ENCODE measurements at places on chromosomes 1 and 21.

- H3K36me3 ChIP-seq, result no peaks in the 10 kb centered on the region
- H3K4me1 ChIP-seq, result peaks cover 6% of the 10 kb centered on the region
- no peak overlapping the region for H3K27ac ChIP-seq
- no peak for DNase-seq
Measured at GRCh38 chr1:235939480-235939775, 72.7 kb upstream of the LYST start.

GRCh38 chr21:41613533-41613909, 105.6 kb upstream of the TMPRSS2 start:
- no peak overlapping the region for H3K4me3 ChIP-seq
- H3K36me3 ChIP-seq, result no peaks in the 10 kb centered on the region
- no peak overlapping the region for H3K27ac ChIP-seq
- no peaks in the 10 kb centered on the region for H3K4me1 ChIP-seq

DNA sequence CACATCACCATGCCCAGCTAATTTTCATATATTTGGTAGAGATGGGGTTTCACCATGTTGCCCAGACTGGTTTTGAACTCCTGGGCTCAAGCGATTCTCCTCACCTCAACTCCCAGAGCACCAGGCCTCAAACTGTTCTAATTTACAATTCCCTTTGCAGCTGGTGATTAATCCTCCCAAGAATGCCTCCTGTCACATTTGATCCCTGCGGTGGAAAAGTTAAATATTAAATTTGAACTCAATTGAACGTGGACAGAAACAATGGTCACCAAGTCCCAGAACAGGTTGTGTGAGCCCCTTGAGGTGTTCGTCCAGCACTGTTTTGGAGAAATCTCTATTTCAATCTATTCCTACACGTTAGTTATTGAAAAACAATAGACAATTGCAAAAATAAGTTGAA, 2.0 kb upstream of the ANKRD35 start:
- peaks cover 8% of the 10 kb centered on the region for H3K27me3 ChIP-seq
- H3K4me3 ChIP-seq, result no peak overlapping the region
- H3K27ac ChIP-seq, result no peak overlapping the region

GRCh38 chr1:211485480-211485857, 6.5 kb downstream of the RD3 start:
- peaks cover 3% of the 10 kb centered on the region for H3K27me3 ChIP-seq
- H3K36me3 ChIP-seq, result no peaks in the 10 kb centered on the region
- DNase-seq, result no peak
- H3K27ac ChIP-seq, result no peak overlapping the region
- H3K4me3 ChIP-seq, result no peak overlapping the region

DNA sequence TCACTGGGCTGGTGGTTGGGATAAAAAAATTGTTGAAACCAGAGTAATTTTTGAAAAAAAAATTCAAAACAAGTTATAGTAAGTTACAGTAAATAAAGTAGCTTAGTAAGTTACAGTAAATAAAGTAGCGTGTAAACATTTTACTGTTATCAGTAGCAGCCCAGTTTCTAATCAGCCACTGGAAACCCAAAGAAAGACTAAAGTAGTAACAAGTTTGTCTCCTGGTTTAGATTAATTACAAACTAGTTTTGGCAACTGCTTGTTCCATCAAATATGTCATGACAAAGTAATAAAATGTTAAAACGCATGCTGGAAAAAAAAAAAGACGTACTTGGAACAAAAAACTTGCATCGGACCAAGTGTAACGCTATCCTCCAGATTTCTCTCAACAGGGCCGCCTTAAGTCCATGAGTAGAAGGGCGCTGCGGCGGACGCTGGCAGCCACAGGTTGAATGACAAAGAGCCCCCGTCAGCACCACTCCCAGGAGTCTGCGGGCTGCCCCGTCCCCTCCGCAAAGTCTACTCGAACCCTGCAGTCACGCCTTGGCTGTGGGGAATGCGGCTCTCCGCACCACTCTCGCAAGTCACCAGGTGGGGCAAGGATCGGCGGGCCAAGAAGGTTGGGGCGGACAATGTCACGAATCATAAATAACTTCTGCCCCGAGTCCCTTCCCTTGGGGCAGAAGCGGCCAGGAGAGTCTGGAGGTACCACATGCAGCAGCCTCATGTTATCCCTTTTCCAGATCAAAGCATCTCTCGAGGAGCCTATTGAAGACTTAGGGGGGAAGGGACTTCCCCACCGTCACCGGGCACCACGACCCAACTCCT, 837 bp downstream of the SLC16A1 start:
- H3K4me1 ChIP-seq, result peaks cover 15% of the 10 kb centered on the region
- H3K27me3 ChIP-seq, result no peaks in the 10 kb centered on the region
- H3K36me3 ChIP-seq, result no peaks in the 10 kb centered on the region
- peak overlapping the region; percentile 89 for H3K27ac ChIP-seq
- H3K4me3 ChIP-seq, result peak overlapping the region; percentile 95

DNA sequence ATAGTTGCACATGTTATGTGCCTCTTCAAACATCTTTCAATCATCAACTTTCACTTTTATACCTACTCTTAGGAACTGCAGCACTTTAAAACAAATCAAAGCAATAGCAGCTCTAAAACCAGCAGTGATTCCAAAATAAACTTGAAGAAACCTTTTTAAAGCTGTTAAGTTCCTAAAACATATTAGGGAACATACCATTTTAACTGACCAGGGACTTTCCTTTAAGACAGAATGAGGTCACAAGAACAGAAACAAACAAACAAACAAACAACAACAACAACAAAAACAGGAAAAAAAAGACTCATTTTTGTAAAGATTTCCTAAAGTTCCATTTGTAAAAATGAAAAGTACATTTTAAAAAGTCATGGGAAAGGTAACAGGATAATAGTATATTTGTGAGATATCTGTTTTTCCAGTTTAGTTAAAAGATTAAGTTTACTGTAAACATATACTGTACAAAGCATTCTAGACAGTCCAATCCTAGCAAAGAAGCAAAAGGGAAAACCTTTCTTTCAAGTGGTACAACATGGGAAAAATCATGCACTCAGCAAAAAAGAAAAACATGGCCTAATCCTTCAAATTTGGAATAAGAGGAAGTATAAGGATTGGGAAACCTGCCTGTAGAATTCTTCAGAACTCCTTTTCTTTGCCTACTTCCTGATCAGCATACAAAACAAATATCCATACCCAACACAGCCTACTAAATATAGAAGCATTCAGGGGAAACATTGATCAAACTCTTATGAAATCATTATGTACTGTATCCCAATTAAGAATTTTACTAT, 45.5 kb downstream of the EPS15 start:
- H3K4me1 ChIP-seq, result no peaks in the 10 kb centered on the region
- no peak overlapping the region for H3K27ac ChIP-seq
- DNase-seq, result no peak
- H3K36me3 ChIP-seq, result peaks cover 7% of the 10 kb centered on the region
- no peaks in the 10 kb centered on the region for H3K27me3 ChIP-seq
- no peak overlapping the region for H3K4me3 ChIP-seq

- H3K4me1 ChIP-seq, result peaks cover 19% of the 10 kb centered on the region
- no peak overlapping the region for H3K4me3 ChIP-seq
- no peaks in the 10 kb centered on the region for H3K36me3 ChIP-seq
- peaks cover 9% of the 10 kb centered on the region for H3K27me3 ChIP-seq
- H3K27ac ChIP-seq, result no peak overlapping the region
Measured at GRCh38 chr1:40879482-40880175, 17.5 kb upstream of the CITED4 start.

GRCh38 chr1:818618-819291, 105.0 kb upstream of the SAMD11 start:
- H3K4me1 ChIP-seq, result no peaks in the 10 kb centered on the region
- no peak overlapping the region for H3K27ac ChIP-seq
- DNase-seq, result no peak
- no peaks in the 10 kb centered on the region for H3K36me3 ChIP-seq

GRCh38 chr1:48556186-48556850, 84.3 kb upstream of the SPATA6 start:
- H3K36me3 ChIP-seq, result no peaks in the 10 kb centered on the region
- no peak overlapping the region for H3K4me3 ChIP-seq
- no peaks in the 10 kb centered on the region for H3K27me3 ChIP-seq
- no peaks in the 10 kb centered on the region for H3K4me1 ChIP-seq

- H3K36me3 ChIP-seq, result no peaks in the 10 kb centered on the region
- no peak overlapping the region for H3K27ac ChIP-seq
- no peak for DNase-seq
- H3K4me1 ChIP-seq, result no peaks in the 10 kb centered on the region
- no peaks in the 10 kb centered on the region for H3K27me3 ChIP-seq
Measured at GRCh38 chr21:18771845-18772380, 368.3 kb upstream of the TMPRSS15 start.

DNA sequence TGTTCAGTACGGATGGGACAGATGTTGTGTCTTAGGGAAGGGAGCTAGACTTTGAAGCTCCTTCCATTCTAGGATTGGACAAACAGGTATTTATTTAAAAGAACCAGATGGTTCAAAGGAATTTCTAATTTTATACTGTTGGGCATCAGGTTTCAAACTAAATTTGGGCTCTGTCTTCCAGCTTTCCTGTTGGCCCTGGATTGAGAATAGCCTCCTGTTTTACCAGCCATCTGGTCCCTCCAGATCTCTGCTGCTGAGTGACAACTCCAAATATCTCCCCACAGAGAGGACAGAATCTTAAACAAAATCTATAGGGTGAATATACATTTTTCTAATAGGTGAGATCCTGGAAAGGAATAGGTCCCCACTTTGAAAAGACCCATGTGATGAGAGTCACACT, 52.5 kb upstream of the CNIH3 start:
- H3K27ac ChIP-seq, result no peak overlapping the region
- H3K27me3 ChIP-seq, result no peaks in the 10 kb centered on the region
- no peaks in the 10 kb centered on the region for H3K4me1 ChIP-seq
- no peak overlapping the region for H3K4me3 ChIP-seq
- H3K36me3 ChIP-seq, result no peaks in the 10 kb centered on the region
- no peak for DNase-seq

- DNase-seq, result no peak
- no peaks in the 10 kb centered on the region for H3K27me3 ChIP-seq
- no peak overlapping the region for H3K27ac ChIP-seq
- H3K36me3 ChIP-seq, result no peaks in the 10 kb centered on the region
- H3K4me3 ChIP-seq, result no peak overlapping the region
Measured at GRCh38 chr21:37758982-37759381, 157.3 kb downstream of the KCNJ6 start.

DNA sequence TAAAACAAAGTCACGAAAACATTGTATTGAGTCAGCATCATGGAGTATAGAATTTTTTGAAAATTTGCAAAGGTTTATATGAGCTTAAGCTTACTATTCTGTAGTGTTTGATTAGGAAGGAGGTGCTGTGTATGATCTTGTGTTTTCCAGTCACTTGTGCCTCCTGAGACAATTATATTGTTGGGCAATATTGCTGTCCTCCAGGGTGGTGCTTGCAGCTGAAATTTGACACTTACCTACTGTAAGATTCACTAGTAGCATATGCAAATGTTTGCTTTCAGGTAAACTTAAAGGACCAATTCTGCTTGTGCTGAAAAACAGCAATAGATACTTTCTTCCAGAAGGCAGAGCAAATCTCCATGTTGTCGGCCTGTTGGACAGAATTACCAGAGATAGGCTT, 268.0 kb downstream of the TGFB2 start:
- no peak overlapping the region for H3K27ac ChIP-seq
- H3K36me3 ChIP-seq, result no peaks in the 10 kb centered on the region
- H3K27me3 ChIP-seq, result no peaks in the 10 kb centered on the region
- H3K4me1 ChIP-seq, result no peaks in the 10 kb centered on the region

DNA sequence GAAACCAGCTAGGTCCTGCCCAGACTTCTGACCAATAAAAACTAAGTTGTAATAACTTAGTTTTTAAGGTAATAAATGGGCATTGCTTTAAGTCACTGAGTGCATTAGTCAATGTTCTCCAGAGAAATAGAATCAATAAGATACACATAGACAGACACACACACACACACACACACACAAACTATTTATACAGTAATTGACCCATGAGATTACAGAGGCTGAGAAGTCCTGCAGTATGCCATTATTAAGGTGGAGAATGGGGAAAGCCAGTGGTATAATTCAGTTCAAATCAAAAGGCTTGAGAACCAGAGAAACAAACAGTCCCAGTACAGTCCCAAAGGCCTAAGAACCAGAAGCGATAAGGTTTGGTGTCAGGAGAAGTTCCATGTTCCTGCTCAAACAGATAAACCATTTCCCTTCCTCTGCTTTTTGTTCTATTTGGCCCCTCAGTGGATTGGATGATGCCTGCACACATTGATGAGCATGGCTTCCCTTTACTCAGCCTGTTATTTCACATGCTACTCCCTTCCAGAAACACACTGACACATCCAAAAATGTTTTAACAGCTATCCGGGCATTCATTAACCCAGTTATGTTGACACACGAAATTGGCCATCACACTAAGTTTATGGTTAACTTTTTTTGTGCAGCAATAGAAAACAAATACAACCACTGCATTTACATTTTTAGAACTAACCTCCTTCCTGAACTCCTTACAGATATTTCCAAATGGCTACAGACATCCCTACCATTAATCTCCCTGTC, 828.2 kb upstream of the NCAM2 start:
- no peak for DNase-seq
- H3K4me1 ChIP-seq, result no peaks in the 10 kb centered on the region
- H3K4me3 ChIP-seq, result no peak overlapping the region
- H3K27ac ChIP-seq, result no peak overlapping the region
- H3K27me3 ChIP-seq, result no peaks in the 10 kb centered on the region
- no peaks in the 10 kb centered on the region for H3K36me3 ChIP-seq

Data from effector memory CD4-positive, alpha-beta T cell (primary cell).